ENCODE measurements at places on chromosomes 13 and 19.

GRCh38 chr19:48353677-48354076 lies 10.1 kb downstream of the TMEM143 start:
- no peak for DNase-seq

- DNase-seq = peak; percentile 83
These were observed 42.7 kb downstream of the ADPRHL1 start for GRCh38 chr13:113410472-113411201.

DNA sequence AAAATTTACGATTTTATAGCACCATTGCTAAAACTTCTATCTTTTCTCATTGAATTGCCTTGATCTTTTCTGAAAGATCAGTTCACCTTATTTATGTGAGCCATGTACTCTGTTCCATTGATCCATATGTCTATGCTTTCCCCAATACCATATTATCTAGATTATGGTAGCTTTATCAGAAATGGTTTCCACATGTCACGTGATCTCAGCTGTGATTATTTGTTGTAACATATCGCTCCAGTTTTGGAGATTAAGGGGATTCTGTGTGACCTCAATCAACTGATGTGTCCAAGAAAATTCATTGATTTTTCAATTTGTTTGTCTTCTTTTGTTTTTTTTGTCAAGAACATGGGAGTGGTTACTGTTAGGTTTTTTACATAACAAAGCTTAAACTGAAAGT lies 1114.5 kb upstream of the ATXN8OS start:
- DNase-seq = no peak

DNA sequence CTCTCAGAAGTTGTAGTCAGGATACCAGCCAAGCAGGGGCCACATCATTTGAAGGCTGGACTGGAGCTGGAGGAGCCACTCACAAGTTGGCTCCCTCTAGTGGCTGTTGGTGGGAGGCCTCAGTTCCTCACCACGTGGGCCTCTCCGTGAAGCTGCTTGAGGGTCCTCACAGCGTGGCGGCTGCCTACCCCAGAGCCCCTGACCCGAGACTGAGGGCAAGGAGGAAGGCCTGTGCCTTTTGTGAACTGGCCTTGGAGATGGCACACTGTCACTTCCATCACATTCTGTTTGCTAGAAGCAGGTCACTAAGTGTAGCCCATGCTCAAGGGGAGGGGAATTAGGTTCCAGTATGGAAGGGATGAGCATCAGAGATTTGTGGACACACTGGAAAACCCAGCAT lies 14.6 kb downstream of the GNA11 start:
- DNase-seq = peak; percentile 78

DNA sequence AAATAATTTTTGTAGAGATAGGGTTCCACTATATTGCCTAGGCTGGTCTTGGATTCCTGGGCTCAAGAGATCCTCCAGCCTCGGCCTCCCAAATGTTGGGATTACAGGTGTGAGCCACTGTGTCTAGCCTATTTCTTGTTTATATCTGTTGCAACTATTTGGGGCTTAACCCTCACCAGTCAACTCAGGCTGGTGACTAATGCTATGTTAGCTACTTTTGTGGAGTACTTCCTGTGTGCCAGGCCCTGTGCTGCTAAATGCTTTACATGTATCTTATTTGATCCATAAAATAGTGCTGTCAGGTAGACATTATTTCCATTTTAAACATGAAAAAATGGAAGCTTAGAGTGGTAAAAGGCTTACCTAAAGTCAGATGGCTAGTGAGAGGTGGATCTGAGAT lies 13.8 kb downstream of the CEACAM1 start:
- no peak for DNase-seq

DNA sequence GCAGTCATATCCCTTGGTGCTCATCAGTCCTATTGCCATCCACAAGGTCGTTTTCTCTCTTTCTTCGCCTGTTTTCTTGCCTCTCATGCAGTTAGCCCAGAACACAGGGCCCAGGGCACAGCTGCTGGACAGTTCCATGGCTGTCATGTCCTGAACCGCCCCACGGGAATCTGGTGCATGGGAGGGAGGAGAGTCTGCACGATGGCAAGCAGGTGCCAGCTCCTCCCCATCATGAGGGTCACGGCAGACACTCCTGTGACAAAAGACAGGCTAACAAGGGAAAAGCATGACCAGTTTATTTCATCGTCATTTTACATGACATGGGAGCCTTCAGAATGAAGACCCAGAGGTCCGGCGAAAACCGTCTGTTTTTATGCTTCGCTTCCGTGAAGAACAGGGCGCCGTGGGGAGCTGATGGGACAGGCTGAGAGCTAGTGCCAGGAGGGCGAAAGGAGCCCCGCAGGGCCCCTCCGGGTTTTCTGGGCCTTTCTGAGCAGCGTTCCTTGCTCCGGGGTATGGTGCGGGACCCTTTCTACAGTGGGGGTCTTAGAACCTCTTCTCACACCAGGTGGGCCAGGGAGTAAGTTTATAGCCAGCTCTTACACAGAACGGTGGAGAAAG lies 135.7 kb downstream of the STK24 start:
- DNase-seq = no peak

DNA sequence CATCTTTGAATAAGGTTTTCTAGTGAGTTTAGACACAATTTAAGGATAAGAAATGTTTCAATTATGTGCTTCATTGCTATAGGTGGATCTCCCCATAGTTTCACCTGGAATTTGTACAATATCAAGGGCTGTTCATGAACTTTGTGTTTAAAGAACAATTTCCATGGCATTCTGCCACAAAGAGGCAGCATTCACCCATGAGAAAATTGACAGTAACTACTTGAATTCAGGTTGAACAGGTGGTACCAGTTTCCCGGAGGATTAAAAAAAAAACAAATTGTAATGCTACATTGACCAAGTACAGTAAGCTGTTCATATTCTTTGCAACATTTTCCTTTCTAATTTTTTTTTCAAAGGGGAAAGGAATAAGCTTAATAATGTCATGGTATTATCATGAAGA lies 9.1 kb downstream of the SLITRK5 start:
- DNase-seq = no peak

GRCh38 chr13:23321535-23322241 lies 111.8 kb downstream of the SACS start:
- peak; percentile 87 for DNase-seq

GRCh38 chr19:33678796-33679585 lies 57.2 kb downstream of the CHST8 start:
- DNase-seq = no peak

- DNase-seq = no peak
These were observed 9.9 kb upstream of the CCDC61 start for GRCh38 chr19:45985321-45985720.

GRCh38 chr13:67258482-67258881 lies 28.3 kb upstream of the PCDH9 start:
- no peak for DNase-seq

- no peak for DNase-seq
These were observed 264.1 kb downstream of the NALCN start for GRCh38 chr13:101152184-101152583.

DNA sequence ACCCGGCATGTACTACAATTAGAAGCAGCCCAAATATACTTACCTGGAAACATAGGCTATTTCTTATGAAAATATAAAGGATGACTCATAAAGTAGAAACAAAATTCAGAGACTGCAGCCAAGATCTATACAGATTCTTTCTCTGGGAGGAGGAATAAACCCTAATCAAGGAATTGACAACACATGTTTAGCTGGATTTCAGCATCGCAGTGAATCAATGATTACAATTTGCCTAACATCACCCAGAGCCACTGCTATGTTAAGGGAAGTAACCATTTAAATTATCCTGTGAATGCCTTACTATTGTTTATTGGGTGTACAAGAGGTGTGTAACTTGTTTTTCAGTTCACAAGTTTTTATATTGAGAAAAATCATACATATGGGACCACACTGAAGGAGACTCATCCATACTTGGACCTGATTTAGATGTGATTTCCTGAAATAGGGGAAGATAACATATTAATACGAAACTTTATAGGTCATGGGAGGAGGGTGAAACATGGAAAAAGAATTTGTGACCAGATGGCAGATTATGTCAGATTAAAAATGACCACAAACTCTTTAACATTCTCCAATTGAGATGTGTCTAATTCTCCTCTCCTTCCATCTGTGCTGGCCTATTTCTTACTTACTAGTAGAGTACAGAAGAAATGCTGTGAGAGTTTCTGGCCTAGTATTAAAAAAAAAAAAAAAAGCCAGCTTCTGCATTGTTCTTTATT lies 1168.4 kb downstream of the SLITRK1 start:
- DNase-seq = peak; percentile 39

- DNase-seq = peak; percentile 16
These were observed 50.5 kb downstream of the KATNAL1 start for GRCh38 chr13:30256713-30257467.

DNA sequence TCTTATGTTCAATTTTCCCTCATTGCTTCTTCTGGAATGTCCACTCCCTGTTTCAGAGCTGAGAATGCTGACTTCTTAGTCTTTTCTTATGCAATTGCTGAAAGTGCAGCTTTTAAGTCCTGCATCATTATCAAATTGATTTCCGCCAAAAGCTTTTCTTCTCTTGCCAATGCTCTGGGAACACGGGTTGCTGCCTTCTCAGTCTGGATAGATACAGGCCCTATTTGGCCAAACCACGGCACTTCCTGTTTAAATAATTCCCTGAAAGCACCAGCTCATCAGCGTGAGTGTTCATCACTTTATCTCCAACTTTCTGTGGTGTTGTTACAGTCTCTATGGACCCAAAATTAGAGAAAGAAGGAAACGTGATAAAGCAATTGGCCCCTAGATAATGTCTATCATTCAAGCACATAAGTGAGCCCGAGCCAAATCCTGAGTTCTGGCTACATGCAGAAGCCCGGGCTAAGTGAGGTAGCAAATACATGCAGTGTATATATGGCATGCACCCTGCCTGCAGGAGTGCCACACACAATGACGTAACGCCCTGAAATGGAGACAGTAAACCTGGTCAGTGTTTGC lies 85.7 kb downstream of the CYSLTR2 start:
- DNase-seq = no peak

DNA sequence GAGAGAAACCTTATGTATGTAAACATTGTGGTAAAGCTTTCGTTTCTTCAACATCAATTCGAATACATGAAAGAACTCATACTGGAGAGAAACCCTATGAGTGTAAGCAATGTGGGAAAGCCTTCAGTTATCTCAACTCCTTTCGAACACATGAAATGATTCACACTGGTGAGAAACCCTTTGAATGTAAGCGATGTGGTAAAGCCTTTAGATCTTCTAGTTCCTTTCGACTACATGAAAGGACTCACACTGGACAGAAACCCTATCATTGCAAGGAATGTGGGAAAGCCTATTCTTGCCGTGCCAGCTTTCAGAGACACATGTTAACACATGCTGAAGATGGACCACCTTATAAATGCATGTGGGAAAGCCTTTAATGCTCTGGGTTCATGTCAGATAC lies 24.7 kb downstream of the ZNF136 start:
- no peak for DNase-seq

GRCh38 chr19:23071147-23071511 lies 45.7 kb upstream of the ZNF730 start:
- peak; percentile 17 for DNase-seq

DNA sequence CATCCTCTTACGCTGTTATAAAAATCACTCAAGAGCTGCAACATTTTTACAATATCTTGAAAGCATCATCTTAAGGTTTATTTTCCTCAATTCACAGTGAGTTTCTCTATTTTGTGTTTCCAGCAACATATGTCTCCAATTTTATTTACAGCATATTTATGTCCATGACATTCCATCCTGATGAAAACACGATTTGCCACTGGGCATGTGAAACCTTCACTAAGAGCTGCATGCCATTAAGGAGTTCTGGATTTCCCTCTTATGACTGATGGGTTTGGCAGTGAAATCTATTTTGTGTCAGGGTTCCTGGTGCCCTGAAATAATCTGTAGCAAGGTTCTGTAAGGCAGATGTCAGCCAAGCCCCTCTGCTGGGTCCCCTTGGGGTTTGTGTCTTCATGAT lies 527.6 kb upstream of the KLF12 start:
- DNase-seq = peak; percentile 35

DNA sequence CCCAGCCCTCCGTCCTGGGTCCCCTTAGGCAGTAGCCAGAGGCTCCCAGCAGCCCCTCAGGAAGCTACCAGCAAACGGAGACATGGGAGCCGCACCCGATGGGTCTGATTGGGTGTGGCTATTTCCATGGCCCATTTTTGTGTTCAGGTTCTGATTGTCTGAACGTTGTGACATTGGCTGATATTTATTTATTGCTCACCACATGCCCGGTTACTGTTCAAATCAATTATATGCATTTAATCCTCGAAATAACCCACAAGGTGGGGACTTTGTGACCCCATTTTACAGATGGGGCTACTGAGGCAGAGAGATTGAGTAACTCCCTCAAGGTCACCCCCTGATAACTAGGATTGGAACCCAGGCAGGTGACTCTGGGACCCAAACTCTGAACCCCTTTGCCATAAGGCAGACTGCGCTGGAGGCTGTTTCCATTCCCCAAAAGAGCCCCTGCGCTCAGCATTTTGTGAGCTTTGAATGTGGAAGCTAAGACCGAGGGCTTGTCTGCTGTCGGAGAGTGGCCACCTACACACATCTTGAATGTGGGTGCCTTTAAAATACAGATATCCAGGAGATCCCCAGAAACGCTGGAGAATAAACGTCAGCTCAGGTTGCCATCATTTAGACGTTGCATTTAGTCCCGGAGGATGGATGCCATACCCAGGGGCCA lies 13.6 kb upstream of the MCF2L start:
- DNase-seq = no peak

DNA sequence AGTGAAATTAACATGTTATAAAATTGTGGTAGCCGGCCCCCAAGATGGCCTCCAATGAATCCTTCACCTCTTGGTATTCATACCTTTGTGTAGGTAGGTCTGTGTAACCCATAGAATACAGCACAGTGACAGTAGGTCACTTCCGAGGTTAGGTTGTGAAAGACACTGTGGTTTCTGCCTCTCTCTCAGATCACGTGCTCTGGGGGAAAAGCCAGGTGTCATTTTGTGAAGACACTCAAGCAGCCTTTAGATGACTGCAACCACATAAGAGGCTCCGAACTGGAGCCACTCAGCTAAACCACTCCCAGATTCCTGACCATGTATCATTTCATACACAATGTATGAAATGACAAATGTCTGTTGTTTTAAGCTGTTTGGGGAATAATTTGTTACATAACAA lies 9.8 kb upstream of the USPL1 start:
- no peak for DNase-seq

DNA sequence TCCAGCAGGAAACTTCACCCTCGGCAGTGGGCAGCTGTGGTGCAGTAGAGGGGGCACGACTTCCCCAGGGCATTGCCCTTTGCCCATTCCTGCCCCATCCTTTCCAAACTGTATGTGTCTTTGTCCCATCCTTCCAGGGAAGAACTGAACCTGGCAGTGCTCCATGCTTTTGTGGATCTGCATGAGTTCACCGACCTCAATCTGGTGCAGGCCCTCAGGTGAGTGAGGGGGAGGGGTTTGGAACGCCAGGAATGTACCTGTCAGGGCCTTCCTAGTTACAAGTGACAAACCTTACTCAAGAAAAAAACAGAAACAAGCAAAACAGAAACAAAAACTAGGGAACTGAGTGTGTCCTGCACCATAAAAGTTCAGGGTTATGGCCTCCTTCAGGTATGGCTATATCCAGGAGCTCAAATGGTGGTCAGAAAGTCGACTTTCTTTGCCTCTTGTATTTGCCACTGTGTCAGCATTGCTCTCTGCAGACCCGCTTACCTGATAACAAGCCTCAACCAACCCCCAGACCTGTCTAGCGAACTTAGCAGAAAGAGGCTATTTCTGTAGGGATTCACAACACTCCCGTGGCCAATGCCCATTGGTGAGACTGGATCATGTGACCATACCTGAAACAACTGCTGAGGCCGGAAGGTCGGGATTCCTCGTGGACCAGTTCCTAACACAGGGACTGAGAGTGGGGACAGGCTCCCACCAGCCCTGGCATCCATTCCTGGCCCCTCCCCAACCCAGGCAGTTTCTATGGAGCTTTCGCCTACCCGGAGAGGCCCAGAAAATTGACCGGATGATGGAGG lies 4.2 kb downstream of the CYTH2 start:
- no peak for DNase-seq

GRCh38 chr13:69751259-69751658 lies 356.4 kb upstream of the ATXN8OS start:
- no peak for DNase-seq
